SJSA1 (cell line): ENCODE measurements at places on chromosomes 11 and 22. TPM values are rescaled to one million over a fixed set of nuclear protein-coding genes. Genes with fewer than 3 reads are reported as not detected.

DNA sequence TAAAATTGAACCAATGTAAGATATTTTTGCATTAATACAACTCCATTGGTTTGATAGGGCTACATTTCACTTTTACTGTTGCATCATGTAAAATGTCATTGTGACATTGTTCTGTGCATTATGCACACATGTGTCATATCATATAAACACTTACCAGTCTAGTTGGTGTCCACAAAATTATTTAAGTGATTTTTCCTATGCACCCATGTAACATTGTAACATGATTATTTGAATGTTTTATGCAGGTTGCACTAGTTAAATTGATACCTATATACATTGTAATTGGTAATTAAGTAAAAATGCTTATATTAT is 9.6 kb upstream of the BIRC3 start:
- H3K36me3 ChIP-seq = no peaks in the 10 kb centered on the region
- no peak overlapping the region for H3K4me3 ChIP-seq
- no peak for DNase-seq
- no peaks in the 10 kb centered on the region for H3K27me3 ChIP-seq

DNA sequence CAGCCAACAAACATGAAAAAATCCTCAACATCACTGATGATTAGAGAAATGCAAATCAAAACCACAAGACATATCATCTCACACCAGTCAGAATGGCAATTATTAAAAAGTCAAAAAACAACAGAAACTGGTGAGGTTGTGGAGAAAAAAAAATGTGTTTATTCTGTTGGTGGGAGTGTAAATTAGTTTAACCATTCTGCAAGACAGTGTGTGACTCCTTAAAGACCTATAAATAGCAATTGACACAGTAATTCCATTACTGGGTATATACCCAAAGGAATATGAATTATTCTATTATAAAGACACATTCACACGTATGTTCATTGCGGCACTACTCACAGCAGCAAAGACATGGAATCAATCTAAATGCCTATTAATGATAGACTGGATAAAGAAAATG is 427.3 kb upstream of the CHORDC1 start:
- H3K4me1 ChIP-seq = no peaks in the 10 kb centered on the region
- no peak overlapping the region for H3K27ac ChIP-seq
- H3K36me3 ChIP-seq = no peaks in the 10 kb centered on the region
- no peak for DNase-seq
- no peaks in the 10 kb centered on the region for H3K27me3 ChIP-seq

GRCh38 chr11:11608783-11609232 is 13.0 kb downstream of the GALNT18 start:
- H3K4me1 ChIP-seq = peaks cover 11% of the 10 kb centered on the region
- no peak overlapping the region for H3K4me3 ChIP-seq
- H3K27ac ChIP-seq = no peak overlapping the region
- peak; percentile 42 for DNase-seq

DNA sequence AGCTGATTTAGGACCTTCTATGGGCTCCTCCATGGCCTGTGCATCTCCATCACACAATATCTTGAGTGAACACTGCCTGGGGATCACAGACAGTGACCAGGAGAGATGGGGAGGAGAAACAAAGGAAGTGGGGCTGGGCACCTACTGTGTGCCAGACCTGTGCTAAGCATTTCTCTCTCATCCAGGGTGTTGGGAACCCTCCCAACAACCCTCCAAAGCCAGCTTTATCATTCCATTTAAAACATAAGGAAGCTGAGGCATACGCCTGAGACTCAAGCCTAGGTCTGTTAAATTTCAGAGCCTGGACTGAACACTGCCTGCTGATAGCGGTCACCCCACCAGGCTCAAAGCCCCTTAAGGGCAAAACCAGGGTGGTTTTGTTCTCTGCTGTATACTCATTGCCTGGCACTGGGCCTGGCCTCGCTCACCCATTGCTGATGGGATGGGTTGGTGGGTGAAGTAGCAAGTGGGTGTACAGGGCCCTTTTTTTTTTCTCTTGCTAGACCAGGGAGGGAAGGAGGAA is 130.1 kb downstream of the MN1 start:
- H3K27me3 ChIP-seq = no peaks in the 10 kb centered on the region
- peak overlapping the region; percentile 97 for H3K27ac ChIP-seq
- no peak for DNase-seq

- no peaks in the 10 kb centered on the region for H3K4me1 ChIP-seq
- H3K27me3 ChIP-seq = no peaks in the 10 kb centered on the region
- DNase-seq = no peak
- no peak overlapping the region for H3K27ac ChIP-seq
Observed at GRCh38 chr11:110901441-110901840, 189.2 kb upstream of the ARHGAP20 start.

DNA sequence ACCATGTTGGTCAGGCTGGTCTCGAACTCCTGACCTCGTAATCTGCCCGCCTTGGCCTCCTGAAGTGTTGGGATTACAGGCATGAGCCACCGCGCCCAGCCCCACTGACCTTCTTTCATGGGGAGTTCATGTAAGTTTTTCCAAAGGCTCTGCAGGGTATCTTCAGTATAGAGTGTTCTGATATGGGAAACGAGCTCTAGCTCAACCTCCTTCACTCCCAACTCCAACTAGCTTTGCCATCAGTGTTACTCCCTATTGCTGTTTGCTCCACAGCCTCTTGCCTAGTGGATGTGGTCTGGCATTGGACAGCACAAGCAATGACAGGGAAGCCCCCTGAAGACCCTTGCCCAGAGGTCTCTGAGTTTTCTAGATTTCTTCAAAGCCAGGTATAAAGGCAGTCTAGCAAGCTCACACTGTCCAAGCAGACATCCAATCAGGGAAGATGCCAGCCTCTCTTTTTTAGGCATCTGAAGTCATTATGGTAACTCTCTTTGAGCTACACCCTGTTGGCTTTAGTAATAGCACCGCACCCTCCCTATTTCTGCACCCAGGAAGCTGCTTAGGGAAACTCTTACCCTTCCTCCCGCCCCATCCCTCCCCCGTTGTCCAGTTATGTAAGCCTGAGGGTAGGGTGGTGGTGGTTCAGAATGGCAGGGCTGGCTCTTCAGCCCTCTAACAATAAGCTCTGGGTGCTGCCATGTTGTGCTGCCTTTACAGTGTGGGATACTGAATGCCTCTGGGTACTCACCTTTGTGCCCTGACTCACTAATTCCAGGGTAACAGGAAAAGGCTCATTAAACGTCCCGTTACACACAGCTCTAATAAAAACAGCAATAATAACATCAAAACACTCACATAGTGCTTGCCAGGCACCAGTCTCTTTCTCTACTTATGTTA is 41.4 kb upstream of the CLDN5 start:
- no peaks in the 10 kb centered on the region for H3K36me3 ChIP-seq
- H3K27me3 ChIP-seq = no peaks in the 10 kb centered on the region; the same call in 1 of the 2 replicates
- DNase-seq = no peak

DNA sequence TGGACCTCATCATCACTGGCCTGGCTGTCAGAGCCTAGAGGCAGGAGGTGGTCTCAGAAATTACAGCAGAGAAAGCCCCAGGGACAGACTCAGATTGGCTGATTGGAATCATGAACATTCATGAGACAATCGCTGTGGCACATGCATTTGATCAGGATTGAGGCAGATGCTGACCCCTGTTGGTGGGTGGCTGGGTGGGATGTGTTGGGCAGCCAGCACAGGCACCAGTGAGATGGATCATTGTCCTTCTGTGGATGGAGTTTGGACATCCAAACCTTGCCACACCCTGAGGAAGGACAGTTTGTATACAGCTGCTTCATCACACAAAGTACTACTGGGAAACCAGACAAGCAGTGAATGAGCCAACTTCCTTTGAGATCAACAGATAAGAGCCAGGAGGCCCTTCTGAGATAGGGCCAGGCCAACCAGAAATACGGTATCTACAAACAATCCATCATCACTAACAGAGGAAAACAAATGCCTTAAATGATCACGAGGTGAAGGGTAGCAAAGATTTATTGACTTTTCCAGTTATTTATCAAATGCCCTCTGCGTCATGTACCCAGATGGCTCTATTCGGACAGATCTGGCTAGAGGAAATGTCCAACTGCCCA is 17.3 kb downstream of the COMMD9 start:
- no peak overlapping the region for H3K27ac ChIP-seq
- no peaks in the 10 kb centered on the region for H3K27me3 ChIP-seq
- no peaks in the 10 kb centered on the region for H3K4me1 ChIP-seq
- DNase-seq = no peak
- peaks cover 7% of the 10 kb centered on the region; the same call in 1 of the 2 replicates for H3K36me3 ChIP-seq

- H3K27ac ChIP-seq = no peak overlapping the region
- H3K4me3 ChIP-seq = no peak overlapping the region
- H3K27me3 ChIP-seq = 0 out of 2 replicates have a peak, but pooled peaks cover 8% of the 10 kb centered on the region
- DNase-seq = no peak
Observed at GRCh38 chr11:14612694-14613093, 30.9 kb upstream of the PDE3B start.

Gene TRIM49
- not detected in 2 replicates for total RNA-seq

DNA sequence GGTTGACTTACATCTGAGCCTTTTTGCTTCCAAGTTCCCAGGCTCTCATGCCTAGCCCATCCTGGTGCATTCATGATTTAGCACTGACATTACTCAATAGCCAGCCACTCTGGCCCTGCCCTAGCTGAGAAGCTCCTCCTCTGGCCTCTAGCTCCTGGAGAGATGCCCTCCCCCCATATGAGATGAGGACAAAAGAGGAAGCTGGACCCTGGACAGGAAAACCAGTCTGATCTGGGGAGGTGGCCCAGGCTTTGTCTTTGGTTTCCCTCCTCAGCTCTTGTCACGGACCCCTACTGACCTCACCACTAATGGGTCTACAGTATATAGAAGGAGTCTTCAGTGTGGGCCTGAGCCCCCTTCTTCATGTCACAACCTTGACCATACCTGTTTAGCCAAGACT is 3.0 kb downstream of the RHOG start:
- peaks cover 19% of the 10 kb centered on the region for H3K4me1 ChIP-seq
- H3K36me3 ChIP-seq = peaks cover 65% of the 10 kb centered on the region
- no peak overlapping the region for H3K4me3 ChIP-seq
- no peaks in the 10 kb centered on the region for H3K27me3 ChIP-seq
- H3K27ac ChIP-seq = no peak overlapping the region
- no peak for DNase-seq
